Aorta (tissue), 5 donors: ENCODE measurements at places on chromosomes 11 and 22. TPM values are rescaled to one million over a fixed set of nuclear protein-coding genes. Genes with fewer than 3 reads are reported as not detected.

Gene DLAT
- 20.8 TPM for total RNA-seq

Gene SSTR3
- not detected for total RNA-seq

Gene MRGPRX3
- not detected for total RNA-seq

Gene SCGB1A1
- not detected for total RNA-seq

- DNase-seq = no peak
These were observed 30.9 kb downstream of the LRRC32 start for GRCh38 chr11:76639621-76640020.

- DNase-seq = no peak
These were observed 36.7 kb downstream of the SMC1B start for GRCh38 chr22:45376703-45377102.

DNA sequence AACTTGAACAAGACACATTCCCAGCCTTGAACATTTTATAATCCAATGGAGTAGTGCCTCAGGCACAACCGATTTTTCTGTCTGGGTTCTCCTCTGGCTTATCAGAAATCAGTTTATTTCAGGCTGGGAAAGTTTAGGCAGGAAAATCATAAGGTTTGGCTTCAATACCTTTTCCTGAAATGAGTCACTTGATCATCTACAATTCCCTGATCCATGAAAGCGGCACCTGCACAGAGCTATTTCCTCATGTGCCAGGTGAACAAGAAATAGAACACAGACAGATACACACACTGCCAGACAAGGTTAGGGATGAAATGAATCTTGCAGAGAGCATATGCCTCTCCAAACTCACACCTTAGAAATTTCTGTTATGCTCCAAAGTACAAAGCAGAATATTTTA, 106.7 kb upstream of the OR9G4 start:
- DNase-seq = no peak

- no peak for DNase-seq
These were observed 15.5 kb upstream of the TSPAN18 start for GRCh38 chr11:44711113-44711786.

GRCh38 chr22:42604403-42604802, 10.3 kb downstream of the POLDIP3 start:
- no peak for DNase-seq
